Naive thymus-derived CD4-positive, alpha-beta T cell (primary cell): ENCODE measurements at places on chromosomes 3 and 15.

GRCh38 chr15:89378296-89379151, 43.9 kb upstream of the POLG start:
- peak overlapping the region; percentile 27 for H3K4me3 ChIP-seq
- H3K4me1 ChIP-seq = no peaks in the 10 kb centered on the region
- DNase-seq = no peak
- no peak overlapping the region for H3K27ac ChIP-seq
- no peaks in the 10 kb centered on the region for H3K36me3 ChIP-seq

- no peak overlapping the region for H3K4me3 ChIP-seq
- H3K27me3 ChIP-seq = no peaks in the 10 kb centered on the region
- no peaks in the 10 kb centered on the region for H3K4me1 ChIP-seq
- no peak for DNase-seq
These were observed 143.4 kb downstream of the NSMCE3 start for GRCh38 chr15:29126208-29126536.

GRCh38 chr3:65811892-65812291, 226.8 kb downstream of the MAGI1 start:
- H3K27ac ChIP-seq = no peak overlapping the region
- DNase-seq = no peak
- H3K4me3 ChIP-seq = no peak overlapping the region
- H3K36me3 ChIP-seq = no peaks in the 10 kb centered on the region

GRCh38 chr3:160170409-160171370, 54.5 kb upstream of the C3orf80 start:
- DNase-seq = no peak
- H3K4me3 ChIP-seq = no peak overlapping the region
- H3K27ac ChIP-seq = no peak overlapping the region
- H3K4me1 ChIP-seq = no peaks in the 10 kb centered on the region
- no peaks in the 10 kb centered on the region for H3K27me3 ChIP-seq

DNA sequence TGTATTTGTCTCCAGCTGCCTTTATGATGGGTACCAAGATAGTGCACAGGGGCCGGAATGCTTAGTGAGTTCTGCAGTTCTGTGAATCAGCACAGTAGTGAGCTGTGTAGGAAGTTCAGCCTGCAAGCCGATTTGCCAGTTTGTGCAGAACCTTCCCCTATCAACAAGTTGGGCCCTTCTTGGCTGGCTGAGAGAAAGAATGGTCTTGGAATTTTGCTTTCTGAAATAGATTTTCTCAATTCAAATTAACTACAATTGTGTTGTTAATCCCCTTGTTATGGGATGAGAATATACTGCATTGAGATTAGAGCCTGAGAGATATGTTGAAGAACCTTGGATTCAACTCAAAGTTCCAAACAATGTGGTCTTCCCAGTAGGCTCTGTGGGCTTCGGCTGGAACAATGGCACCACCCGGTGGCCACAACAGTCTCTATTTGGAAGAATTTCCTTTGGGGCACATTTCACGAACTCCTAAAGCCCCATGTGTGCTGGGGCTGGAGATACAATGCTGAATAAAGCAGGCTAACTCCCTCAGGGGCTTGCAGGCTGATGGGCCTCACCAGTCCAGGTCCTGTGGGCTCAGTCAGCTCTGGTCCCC, 59.1 kb downstream of the TRIM42 start:
- H3K27ac ChIP-seq = no peak overlapping the region

DNA sequence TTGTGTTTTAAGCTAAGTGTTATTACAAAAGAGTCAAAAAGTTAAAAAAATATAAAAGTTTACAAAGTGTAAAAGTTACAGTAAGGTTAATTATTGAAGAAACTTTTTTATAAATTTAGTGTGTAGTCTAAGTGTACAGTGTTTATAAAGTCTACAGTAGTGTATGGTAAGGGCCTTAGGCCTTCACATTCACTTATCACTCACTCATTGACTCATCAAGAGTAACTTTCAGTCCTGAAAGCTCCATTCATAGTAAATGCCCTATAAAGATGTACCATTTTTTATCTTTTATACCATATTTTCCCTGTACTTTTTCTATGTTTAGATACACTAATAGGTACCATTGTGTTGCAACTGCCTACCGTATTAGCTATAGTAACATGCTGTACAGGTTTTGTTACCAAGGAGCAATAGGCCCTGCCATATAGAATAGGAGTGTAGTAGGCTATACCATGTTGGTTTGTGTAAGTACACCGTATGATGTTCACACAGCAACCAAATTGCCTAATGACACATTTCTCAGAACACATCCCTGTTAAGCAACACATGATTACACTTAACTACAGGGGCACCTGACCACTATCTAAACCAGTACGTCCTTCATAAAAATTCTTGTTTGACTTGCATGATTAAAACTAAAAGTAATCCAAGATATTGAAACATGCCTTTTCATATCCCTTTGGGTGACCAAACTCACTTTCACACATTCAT, 17.2 kb downstream of the RAD18 start:
- no peak overlapping the region for H3K27ac ChIP-seq
- H3K4me1 ChIP-seq = no peaks in the 10 kb centered on the region
- H3K36me3 ChIP-seq = peaks cover 24% of the 10 kb centered on the region

GRCh38 chr15:100208921-100209603, 132.7 kb downstream of the ADAMTS17 start:
- H3K27me3 ChIP-seq = no peaks in the 10 kb centered on the region
- no peak for DNase-seq
- H3K4me3 ChIP-seq = no peak overlapping the region
- H3K4me1 ChIP-seq = no peaks in the 10 kb centered on the region
- H3K36me3 ChIP-seq = no peaks in the 10 kb centered on the region

DNA sequence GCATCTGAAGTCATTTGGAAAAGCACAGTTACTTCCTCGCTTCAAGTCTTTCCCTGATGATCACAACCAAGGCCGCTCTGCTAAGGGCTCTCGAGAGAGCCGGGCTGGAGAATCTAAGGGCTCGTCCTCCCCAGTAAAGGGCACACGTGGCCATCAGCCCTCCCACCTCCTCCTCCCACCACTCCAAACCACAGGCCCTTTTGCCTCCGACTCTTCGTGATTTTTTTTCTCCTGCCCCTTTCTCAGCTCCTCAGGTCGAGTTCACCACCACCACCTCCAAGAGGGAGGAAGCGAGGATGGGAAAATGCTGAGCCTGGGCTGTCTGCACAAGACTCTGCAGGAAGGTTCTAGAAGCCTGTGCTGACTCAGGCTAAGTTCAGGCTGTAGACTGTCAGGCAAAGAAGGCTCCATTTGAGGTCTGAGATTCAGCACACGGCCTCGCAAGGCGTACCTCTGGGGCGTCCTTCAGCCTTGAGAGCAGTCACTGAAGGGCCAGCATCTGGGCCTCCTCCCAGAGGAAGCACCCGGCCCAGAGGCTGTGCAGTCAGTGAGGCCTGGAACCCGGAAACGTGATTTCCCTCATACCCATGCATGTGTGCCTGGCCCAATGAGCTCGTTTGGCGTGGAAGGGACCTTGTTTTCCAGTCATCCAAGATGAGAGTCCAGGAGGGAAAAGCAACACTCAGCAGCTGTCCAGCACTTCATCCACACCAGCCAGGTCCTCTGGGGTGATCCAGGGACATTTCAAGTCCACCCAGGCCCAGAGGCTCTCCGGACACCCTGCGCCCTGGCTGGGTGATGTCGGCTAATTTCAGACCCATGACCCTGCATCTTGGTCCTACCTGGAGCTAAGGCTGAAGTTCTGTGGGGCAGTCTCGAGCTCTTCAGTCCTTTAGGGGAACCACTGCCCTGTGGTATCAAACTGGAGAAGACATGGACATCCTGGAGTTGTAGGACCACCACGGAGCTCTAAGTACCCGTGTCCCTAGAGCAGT, 196.8 kb downstream of the XXYLT1 start:
- no peak for DNase-seq
- H3K27ac ChIP-seq = no peak overlapping the region
- H3K36me3 ChIP-seq = no peaks in the 10 kb centered on the region
- no peak overlapping the region for H3K4me3 ChIP-seq
- H3K27me3 ChIP-seq = no peaks in the 10 kb centered on the region

GRCh38 chr3:125431912-125432790, 57.0 kb upstream of the ZNF148 start:
- no peaks in the 10 kb centered on the region for H3K4me1 ChIP-seq
- no peaks in the 10 kb centered on the region for H3K27me3 ChIP-seq
- H3K4me3 ChIP-seq = no peak overlapping the region
- no peak for DNase-seq
- H3K27ac ChIP-seq = no peak overlapping the region

GRCh38 chr15:100061944-100062343, 279.8 kb downstream of the ADAMTS17 start:
- DNase-seq = no peak
- H3K4me3 ChIP-seq = no peak overlapping the region
- no peaks in the 10 kb centered on the region for H3K4me1 ChIP-seq
- no peak overlapping the region for H3K27ac ChIP-seq
- H3K27me3 ChIP-seq = no peaks in the 10 kb centered on the region
- H3K36me3 ChIP-seq = no peaks in the 10 kb centered on the region

DNA sequence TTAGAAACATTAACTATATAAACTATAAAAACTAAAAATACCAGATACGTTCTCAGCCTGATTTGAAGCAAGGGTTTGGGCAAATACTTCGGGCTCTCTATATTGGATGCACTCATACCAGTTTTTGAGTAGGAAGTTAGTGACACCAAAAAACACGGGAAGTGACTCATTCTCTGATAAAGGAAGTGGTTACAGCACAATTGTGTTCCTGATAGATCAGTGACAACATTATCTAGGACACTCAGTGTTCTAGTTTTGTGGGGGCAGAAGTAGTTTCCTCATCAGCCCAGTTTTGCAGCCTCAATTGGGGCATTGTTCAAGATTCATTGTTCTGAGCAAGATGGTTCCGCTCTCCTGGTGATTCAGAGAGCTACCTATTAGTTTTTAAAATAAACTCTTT, 469.6 kb upstream of the DPPA4 start:
- no peaks in the 10 kb centered on the region for H3K36me3 ChIP-seq
- H3K27ac ChIP-seq = peak overlapping the region; percentile 52
- H3K27me3 ChIP-seq = no peaks in the 10 kb centered on the region
- H3K4me1 ChIP-seq = peaks cover 29% of the 10 kb centered on the region

DNA sequence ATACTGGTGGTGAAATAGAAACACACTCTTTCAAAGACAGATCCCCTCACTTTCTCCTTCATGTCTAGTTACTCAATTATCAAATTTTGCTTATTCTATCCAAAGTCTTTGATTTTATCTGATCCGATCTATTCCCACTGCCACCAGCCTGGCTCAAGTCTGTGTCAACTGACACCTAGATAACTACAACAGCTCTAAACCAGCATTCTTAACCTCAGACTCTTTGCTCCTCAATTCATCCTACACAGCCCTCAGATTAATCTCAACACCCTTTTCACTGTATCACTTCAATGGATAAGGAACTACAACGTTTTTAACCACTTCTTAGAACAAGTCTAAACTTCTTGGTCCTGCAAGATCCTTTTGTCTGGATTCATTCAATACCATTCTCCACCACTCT, 9.1 kb downstream of the KPNA1 start:
- H3K4me1 ChIP-seq = peaks cover 3% of the 10 kb centered on the region
- no peak for DNase-seq
- H3K36me3 ChIP-seq = peaks cover 3% of the 10 kb centered on the region
- no peak overlapping the region for H3K27ac ChIP-seq

GRCh38 chr3:59572106-59572505, 522.3 kb upstream of the CFAP20DC start:
- DNase-seq = no peak
- no peaks in the 10 kb centered on the region for H3K4me1 ChIP-seq
- no peak overlapping the region for H3K4me3 ChIP-seq
- H3K27me3 ChIP-seq = no peaks in the 10 kb centered on the region
- H3K36me3 ChIP-seq = no peaks in the 10 kb centered on the region

- H3K4me1 ChIP-seq = peaks cover 4% of the 10 kb centered on the region
- H3K36me3 ChIP-seq = peaks cover 17% of the 10 kb centered on the region
- no peak overlapping the region for H3K27ac ChIP-seq
- no peak for DNase-seq
- no peaks in the 10 kb centered on the region for H3K27me3 ChIP-seq
These were observed 67.7 kb downstream of the STT3B start for GRCh38 chr3:31600431-31600830.

GRCh38 chr15:89898614-89899294, 5.0 kb upstream of the AP3S2 start:
- no peak overlapping the region for H3K27ac ChIP-seq
- DNase-seq = peak; percentile 53
- no peak overlapping the region for H3K4me3 ChIP-seq
- no peaks in the 10 kb centered on the region for H3K4me1 ChIP-seq

DNA sequence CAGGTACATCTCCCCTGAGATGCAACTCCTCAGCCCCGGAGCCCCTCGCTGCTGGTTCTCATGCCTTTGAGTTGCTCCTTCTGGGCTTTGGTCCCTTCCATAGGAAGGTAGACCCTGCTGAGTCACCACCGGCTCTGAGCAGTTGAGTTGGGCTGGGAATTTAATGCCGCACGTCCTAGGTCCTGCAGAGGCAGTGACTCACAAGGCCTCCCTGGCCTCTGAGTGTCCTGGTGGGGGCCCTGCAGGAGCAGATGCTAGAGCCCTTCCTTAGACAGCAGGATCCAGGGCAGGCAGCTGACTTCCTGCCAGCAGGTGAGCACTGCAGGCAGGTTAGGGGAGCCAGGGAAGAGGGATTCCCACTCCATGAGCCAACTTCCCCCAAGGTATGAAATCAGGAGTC, 5.5 kb upstream of the NTRK3 start:
- no peak overlapping the region for H3K27ac ChIP-seq
- no peaks in the 10 kb centered on the region for H3K36me3 ChIP-seq
- no peaks in the 10 kb centered on the region for H3K4me1 ChIP-seq
- DNase-seq = no peak
- H3K27me3 ChIP-seq = no peaks in the 10 kb centered on the region
- H3K4me3 ChIP-seq = no peak overlapping the region

DNA sequence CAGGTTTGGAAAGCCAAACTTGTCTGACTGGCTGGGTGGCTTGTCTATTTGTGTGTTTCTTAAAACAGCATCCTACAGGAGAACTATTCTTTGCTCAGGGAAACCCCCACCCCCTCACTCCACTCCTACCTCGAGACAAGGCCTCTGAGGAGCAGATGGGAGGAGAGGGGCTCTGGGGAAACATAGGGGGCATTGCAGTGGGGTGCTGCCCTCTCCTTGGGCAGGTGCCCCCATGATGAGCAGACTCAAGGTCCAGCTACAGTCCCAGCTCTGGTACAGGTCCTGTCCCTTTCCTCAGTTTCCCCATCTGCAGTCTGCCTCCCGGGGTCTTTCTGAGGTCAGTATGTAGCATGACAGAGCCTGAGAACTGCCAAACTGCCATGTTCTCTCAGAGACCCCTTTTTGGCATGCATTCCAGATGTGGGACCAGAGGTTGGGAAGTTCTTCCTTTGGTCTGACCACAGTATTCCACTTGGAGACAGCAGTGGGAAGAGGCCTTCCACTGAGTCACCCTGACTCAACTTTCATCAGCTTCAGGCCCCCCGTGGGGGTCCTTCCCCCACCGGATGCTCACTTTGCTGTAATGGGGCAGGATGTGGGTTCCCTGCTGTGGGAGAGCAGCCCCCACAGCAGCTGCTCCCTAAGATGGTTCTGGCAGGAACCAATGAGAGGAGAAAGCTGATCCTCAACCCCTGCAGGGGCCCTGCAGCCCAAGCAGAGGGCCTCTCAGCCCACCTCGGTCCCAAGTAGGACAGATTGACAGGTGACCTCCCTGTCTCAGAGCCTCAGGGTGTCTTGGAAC, 32.3 kb upstream of the CYP11A1 start:
- H3K4me3 ChIP-seq = peak overlapping the region; percentile 19
- no peak overlapping the region for H3K27ac ChIP-seq
- peak; percentile 27 for DNase-seq
- peaks cover 43% of the 10 kb centered on the region for H3K4me1 ChIP-seq
- H3K27me3 ChIP-seq = no peaks in the 10 kb centered on the region

- no peaks in the 10 kb centered on the region for H3K27me3 ChIP-seq
- H3K4me1 ChIP-seq = no peaks in the 10 kb centered on the region
- no peaks in the 10 kb centered on the region for H3K36me3 ChIP-seq
- H3K27ac ChIP-seq = no peak overlapping the region
These were observed 40.2 kb upstream of the UBE2E2 start for GRCh38 chr3:23162934-23163333.
